ENCODE measurements at places on chromosomes 11 and 22. TPM values are rescaled to one million over a fixed set of nuclear protein-coding genes. Genes with fewer than 3 reads are reported as not detected.
A peak's percentile ranks its signal among the peaks of the same experiment; 100 is the strongest.

- H3K27me3 ChIP-seq = no peaks in the 10 kb centered on the region
- H3K4me3 ChIP-seq = no peak overlapping the region
- no peak for DNase-seq
- H3K27ac ChIP-seq = no peak overlapping the region
- no peaks in the 10 kb centered on the region for H3K4me1 ChIP-seq
- H3K36me3 ChIP-seq = no peaks in the 10 kb centered on the region
Measured at GRCh38 chr11:117438371-117439000, 110.8 kb downstream of the CEP164 start.

DNA sequence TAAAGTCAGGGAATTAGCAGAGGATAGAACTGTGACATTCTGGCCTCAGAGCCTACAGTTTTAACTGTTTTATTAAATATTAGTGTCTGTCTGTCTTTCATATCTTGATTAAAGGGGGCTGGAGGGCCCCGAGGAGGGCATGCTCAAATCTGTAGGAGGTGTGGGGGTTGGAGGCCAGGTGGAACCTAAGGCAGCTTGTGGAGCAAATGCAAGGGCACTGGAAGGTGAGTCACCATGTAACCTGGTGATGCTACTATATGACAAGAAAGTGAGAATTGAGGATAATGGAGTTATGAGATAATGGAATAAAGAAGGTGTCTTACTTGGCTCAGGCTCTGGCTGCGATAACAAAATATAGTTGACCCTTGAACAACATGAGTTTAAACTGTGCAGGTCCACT is 27.3 kb upstream of the TMEM86A start:
- H3K4me3 ChIP-seq = no peak overlapping the region
- no peaks in the 10 kb centered on the region for H3K4me1 ChIP-seq
- H3K27me3 ChIP-seq = no peaks in the 10 kb centered on the region
- no peak overlapping the region for H3K27ac ChIP-seq

DNA sequence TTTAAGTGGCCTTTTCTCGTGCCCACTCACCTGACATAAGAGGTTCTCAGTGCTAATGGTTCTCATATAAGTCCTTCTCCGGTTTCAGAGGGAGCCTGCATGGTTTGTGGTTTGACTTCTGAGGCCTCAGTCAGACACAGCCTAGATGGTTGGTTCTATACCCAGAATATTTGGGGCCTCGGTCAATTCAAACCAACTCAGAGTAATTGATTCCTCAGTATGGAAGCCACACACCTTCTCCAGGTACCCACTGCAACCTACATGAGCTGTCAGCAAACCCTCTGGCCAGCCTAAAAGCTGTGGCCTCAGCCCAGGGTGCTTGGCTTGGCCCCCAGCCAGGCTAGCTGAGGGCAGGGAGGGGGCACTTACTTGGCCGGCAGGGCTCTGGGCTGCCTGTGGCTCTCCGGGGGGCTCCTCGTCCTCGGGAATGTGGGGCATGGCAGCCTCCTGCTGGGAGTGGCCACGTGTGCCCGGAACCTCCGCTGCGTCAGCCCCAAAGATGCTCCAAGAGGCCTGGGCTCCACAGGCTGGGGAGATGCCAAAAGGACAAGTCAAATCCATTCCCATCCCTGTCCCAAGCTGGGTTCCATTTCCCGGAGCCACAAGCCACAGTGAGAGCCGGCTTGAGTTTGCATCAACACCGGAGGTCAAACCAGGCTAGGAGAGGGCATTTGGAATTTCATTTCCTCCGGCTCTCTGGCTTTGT is 41.7 kb downstream of the IRAG1 start:
- H3K27me3 ChIP-seq = no peaks in the 10 kb centered on the region
- no peak overlapping the region for H3K4me3 ChIP-seq
- H3K36me3 ChIP-seq = no peaks in the 10 kb centered on the region
- H3K27ac ChIP-seq = peak overlapping the region; percentile 30

DNA sequence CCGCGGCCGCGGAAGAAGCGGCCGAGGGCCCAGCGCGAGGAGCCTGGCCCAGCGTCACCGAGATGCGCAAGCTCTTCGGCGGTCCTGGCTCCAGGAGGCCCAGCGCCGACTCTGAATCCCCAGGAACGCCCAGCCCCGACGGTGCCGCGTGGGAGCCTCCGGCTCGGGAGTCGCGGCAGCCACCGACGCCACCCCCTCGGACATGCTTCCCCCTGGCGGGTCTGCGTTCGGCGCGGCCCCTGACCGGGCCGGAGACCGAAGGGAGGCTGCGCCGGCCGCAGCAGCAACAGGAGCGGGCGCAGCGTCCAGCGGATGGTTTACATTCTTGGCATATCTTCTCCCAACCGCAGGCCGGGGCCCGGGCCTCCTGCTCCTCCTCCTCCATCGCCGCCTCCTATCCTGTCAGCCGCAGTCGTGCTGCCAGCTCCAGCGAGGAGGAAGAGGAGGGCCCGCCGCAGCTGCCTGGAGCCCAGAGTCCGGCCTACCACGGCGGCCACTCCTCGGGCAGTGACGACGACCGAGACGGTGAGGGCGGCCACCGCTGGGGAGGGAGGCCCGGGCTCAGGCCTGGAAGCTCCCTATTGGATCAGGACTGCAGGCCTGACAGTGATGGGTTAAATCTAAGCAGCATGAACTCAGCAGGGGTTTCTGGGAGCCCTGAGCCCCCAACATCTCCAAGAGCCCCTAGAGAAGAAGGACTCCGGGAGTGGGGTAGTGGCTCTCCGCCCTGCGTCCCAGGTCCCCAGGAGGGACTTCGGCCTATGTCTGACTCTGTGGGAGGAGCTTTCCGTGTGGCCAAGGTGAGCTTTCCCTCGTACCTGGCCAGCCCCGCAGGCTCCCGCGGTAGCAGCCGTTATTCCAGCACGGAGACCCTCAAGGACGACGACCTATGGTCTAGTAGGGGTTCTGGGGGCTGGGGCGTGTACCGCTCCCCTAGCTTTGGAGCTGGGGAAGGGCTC is 1.2 kb downstream of the ARHGEF17 start:
- H3K27ac ChIP-seq = peak overlapping the region; percentile 94
- no peaks in the 10 kb centered on the region for H3K27me3 ChIP-seq
- peak overlapping the region; percentile 70 for H3K4me3 ChIP-seq
- no peaks in the 10 kb centered on the region for H3K36me3 ChIP-seq

DNA sequence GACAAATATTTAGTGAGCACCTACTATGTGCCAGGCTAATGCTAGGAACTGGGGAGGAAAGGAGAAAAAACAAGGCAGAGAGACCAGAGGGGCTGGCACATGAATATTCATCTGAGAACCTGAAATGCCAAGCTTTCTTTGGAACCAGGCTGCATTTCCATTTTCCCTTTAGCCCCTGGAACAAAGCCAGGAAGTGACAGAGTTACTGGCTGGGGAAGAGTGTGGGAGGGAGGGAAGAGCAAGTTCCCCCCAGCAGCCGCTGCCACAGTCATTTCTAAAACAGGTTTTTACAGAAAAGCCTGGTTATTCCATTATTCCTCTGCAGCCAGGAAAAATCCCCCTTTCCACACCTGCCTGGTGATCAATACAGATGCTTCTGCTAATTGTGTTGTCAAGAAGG is 97.0 kb downstream of the SPON1 start:
- no peak overlapping the region for H3K4me3 ChIP-seq
- H3K4me1 ChIP-seq = no peaks in the 10 kb centered on the region

DNA sequence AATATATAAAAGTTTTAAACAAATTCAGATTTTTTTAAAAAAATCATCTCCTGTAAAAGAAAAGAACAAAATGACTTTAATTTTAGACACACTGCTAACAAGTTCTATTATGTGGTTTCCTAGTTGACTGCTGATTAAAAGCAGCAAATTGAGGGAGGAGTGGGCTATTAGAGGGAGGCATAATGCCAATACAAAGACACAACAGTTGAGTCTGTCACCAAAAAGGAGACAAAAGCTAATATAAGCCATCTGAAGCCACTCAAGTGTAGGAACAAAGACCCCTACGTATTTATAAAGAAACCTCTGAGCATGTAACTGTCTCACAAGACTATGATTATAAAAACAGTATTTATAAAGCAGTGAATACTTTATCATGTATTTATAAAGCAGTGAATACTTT is 28.6 kb downstream of the TMEM123 start:
- no peaks in the 10 kb centered on the region for H3K27me3 ChIP-seq
- no peak overlapping the region for H3K27ac ChIP-seq
- H3K4me1 ChIP-seq = no peaks in the 10 kb centered on the region
- H3K4me3 ChIP-seq = no peak overlapping the region
- H3K36me3 ChIP-seq = no peaks in the 10 kb centered on the region

GRCh38 chr22:42269432-42270175 is 849 bp downstream of the TCF20 start:
- DNase-seq = peak; percentile 59
- H3K36me3 ChIP-seq = no peaks in the 10 kb centered on the region
- peak overlapping the region; percentile 94 for H3K4me3 ChIP-seq
- peaks cover 11% of the 10 kb centered on the region for H3K4me1 ChIP-seq
- H3K27ac ChIP-seq = peak overlapping the region; percentile 92

DNA sequence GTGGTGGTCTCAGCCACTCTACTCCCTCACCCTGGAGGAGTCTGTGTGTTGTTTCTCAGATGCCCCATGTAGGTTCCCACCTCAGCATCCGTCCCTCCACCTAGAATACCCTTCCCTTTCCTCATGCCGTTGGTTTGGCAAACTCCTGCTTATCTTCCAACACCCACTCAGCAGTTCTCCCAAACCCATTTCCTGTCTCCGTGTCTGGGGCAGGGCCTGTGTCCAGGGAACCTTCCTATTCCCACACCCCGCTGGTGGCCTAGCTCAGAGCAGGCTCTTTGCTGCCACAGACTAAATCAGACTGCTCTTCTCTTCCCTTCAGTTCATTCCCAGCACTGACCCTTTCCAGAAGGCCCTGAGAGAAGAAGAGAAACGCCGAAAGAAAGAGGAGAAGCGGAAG is 7.5 kb upstream of the SREBF2 start:
- peaks cover 22% of the 10 kb centered on the region for H3K4me1 ChIP-seq
- DNase-seq = no peak
- H3K27me3 ChIP-seq = no peaks in the 10 kb centered on the region
- H3K36me3 ChIP-seq = no peaks in the 10 kb centered on the region
- no peak overlapping the region for H3K27ac ChIP-seq
- no peak overlapping the region for H3K4me3 ChIP-seq

- H3K4me3 ChIP-seq = no peak overlapping the region
- H3K36me3 ChIP-seq = no peaks in the 10 kb centered on the region
- DNase-seq = no peak
- no peaks in the 10 kb centered on the region for H3K27me3 ChIP-seq
- H3K4me1 ChIP-seq = no peaks in the 10 kb centered on the region
Measured at GRCh38 chr11:104881117-104881794, 17.0 kb downstream of the CASP12 start.

- DNase-seq = no peak
- H3K4me3 ChIP-seq = no peak overlapping the region
- no peaks in the 10 kb centered on the region for H3K36me3 ChIP-seq
- H3K4me1 ChIP-seq = peaks cover 5% of the 10 kb centered on the region
- no peaks in the 10 kb centered on the region for H3K27me3 ChIP-seq
Measured at GRCh38 chr11:108866781-108867180, 201.9 kb downstream of the DDX10 start.

- no peaks in the 10 kb centered on the region for H3K36me3 ChIP-seq
- H3K4me3 ChIP-seq = no peak overlapping the region
- peaks cover 8% of the 10 kb centered on the region for H3K4me1 ChIP-seq
- H3K27ac ChIP-seq = no peak overlapping the region
- no peaks in the 10 kb centered on the region for H3K27me3 ChIP-seq
- DNase-seq = no peak
Measured at GRCh38 chr11:134468796-134469195, 56.8 kb upstream of the B3GAT1 start.

DNA sequence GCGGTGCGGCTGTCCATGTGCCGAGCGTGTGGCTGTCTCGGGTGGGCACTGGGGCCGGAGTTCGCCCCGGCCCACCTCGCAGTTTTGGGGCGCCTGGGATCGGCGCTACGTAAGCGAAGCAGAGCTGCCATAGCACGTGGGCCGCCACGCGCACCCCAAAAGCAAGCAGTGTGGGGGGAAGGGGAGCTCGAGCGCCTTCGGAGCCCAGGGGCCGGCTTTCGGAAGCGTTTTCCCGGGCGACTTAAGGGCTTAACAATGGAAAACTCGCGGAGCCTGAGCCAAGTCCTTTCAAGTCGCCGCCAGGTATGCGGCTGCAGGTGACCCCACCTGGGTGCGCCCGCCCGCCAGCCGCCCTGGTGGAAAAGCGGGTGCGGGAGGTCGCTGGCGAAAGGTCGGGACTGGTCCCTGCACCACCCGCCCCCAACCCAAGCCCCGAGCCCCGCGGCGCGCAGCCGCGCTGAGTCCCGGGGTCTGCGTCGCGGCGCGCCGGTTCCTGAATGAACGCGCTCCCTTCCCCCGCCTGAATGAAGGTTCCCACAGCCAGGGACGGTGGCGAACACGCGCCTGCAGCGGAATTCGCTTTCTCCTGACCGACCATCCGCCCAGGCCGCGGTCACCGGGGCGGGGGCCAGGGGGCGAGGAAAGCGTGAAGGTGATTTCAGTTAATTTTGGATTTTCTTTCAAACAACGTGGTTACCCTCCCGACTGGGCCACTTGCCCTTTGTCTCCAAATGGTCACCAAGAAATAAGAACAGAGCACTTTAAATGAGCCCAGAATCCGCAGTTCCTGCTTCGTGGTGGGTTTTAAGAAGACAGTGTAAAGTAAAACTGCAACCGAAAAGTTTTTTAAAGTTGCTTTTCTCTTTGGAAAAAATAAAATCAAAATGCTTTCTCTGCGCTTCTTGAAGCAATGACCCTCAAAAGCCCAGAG is 2.8 kb upstream of the CCND1 start:
- peak; percentile 63 for DNase-seq
- H3K36me3 ChIP-seq = no peaks in the 10 kb centered on the region

DNA sequence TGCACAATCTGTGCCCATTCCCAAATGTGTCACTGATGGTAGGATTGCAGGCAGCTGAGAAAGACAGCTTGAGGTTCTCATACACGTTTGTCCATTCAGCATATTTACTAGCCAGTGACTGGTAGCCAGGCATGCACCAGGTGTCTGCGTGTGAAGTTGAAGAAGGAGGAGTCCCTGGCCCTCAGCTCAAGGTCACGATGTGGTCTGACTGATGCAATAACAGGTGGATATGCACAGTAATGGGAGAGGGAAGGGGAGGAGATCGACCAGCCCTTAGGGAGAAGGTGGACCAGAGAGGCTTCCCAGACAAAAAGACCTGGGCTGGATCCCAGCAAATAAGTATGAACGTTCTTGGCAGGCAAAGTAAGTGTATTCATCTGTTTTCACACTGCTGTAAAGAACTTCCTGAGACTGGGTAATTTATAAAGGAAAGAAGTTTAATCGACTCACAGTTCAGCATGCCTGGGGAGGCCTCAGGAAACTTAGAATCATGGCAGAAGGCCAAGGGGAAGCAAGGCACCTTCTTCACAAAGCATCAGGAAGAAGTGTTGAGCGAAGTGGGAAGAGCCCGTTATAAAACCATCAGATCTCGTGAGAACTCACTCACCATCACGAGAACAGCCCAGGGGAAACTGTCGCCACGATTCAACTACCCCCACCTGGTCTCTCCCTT is 96.0 kb downstream of the MN1 start:
- no peaks in the 10 kb centered on the region for H3K27me3 ChIP-seq
- H3K36me3 ChIP-seq = no peaks in the 10 kb centered on the region
- H3K4me1 ChIP-seq = no peaks in the 10 kb centered on the region
- no peak for DNase-seq

The LGR4 gene
- 120 TPM for total RNA-seq

The CRYBB1 gene
- total RNA-seq = not detected

The LRRC56 gene
- total RNA-seq = 22.2 TPM

The APLNR gene
- total RNA-seq = 0.94 TPM

The OR52A5 gene
- 0.37 TPM for total RNA-seq

The TMEM151A gene
- total RNA-seq = 1.7 TPM

The OR5J2 gene
- not detected for total RNA-seq
